Left forelimb (tissue), 1 donor: ENCODE measurements at places on chromosomes 12 and 14.

DNA sequence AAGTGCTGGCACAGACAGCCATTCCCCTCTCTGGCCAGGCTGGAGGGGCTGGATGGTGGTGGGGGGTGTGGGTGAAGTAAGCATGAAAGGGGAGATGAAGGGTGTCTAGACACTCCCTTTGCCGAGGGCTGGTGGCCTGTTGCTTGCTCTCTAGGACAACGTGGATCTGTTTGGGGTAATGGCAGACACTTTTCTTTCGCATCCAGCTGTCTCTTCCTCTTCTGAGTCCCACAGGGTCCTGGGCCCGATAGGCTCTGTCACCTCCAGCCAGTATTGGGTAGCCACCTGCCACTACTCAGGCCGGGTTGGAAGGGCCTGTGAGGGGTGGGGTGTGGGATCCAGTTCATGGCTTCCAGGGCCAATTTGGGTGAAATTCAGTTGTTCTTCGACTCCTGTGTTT, 218.1 kb downstream of the CACNA1C start:
- no peak for DNase-seq

DNA sequence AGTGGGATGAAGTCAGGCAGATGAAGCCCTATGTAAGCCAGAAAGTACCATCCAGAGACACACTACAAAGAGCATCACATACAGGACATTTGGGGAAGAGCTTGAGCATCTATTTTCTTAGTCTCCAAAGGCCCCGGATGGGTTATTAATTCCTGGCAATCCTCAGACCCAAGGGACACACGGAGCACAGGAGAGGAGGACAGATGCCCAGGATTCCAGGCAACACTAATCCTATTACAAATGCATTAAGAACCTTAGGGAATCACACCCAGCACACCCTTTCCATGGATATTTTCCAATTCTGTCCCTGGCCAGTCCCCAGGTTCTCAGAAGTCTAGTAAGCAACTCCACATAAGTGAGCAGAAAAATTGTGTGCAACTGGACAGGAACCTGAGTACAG, 65.9 kb downstream of the CMKLR1 start:
- DNase-seq, result no peak

- DNase-seq, result no peak
Measured at GRCh38 chr12:16612647-16613046, 6.7 kb upstream of the LMO3 start.

GRCh38 chr14:64340560-64341196, 46.5 kb upstream of the ESR2 start:
- no peak for DNase-seq

DNA sequence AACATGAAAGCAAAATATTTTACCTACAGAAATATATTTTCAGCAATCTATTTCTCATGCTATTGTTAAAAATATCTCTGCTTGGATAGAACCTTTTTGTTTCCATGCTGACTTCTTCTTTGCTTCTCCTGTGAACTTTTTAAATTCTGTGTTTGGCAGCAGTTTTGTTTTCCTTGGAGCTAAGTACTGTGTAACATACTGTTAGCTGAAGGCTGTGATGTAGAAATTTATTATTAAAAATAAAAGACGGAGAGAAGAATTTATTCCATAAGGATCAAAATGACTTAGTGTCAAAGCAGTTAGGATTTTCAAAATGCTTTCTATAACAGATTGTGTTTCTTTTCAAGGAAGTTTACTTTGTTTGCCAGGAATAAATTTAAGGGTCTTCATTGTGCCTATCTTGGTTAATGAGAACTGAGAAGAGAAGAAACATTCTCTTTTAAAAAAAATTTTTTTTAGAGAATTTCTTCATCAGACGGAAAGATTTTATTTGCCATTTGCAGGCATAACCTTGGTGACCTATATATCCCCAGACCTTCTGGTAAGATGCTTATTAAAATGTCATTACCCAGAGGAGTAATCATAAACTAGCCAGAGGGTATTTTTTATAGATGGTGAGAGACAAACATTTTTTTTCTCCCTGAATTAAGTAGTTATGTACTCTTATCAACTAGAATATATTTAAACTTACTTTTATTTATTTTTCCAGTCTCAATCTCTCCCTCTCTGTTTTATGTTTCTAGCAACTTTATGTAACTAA, 147.1 kb upstream of the SLCO1C1 start:
- no peak for DNase-seq

DNA sequence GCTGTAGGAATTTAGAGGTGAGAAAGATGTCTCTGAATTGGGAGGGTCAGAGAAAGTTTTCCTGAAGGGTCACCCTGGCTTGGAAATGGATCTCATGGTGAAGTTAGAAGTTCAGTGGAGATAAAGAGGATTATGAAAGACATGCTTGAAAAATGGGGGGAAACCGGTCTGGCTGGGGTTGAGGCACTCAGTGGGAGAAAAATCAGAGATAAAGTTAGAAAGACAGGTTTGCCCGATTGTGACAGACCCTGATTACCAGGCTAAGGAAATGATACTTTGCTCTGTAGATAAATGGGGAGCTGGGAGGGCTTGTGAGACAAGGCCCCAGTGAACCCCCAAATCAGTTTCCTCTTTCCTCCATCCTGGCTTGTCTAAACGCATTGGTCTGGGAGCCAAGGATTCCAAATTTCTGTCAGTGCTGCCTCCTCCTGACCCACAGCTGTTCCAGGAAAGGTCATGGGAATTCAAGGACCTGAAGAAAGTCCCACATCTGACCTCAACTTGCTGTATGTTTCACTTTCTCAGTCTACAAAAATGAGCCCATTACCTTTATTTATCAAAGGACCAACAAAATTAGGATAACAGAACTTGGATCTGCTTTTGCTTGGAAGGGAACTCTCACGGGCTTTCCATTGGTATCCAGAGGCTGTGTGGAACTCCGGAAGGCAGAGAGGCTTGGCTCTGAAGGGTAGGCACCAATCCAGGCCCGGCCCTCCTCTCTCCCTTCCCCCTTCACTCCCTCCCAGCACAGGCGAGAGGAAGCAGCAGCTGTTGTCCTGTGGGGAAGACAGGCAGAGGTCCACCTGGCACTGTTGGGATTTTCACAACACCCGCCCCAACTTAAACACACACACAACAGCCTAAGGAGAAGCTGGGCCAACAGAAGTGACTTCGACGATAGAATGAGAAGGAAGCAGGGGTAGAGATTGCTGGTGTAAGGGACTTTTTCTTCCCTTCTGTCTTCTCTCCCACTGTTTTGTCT, 3.4 kb upstream of the RNASE7 start:
- DNase-seq, result peak; percentile 89

- DNase-seq, result no peak
Measured at GRCh38 chr14:30230719-30231118, 303.1 kb upstream of the PRKD1 start.
